KG1 (cell line): ENCODE measurements at places on chromosomes 2 and 18.

DNA sequence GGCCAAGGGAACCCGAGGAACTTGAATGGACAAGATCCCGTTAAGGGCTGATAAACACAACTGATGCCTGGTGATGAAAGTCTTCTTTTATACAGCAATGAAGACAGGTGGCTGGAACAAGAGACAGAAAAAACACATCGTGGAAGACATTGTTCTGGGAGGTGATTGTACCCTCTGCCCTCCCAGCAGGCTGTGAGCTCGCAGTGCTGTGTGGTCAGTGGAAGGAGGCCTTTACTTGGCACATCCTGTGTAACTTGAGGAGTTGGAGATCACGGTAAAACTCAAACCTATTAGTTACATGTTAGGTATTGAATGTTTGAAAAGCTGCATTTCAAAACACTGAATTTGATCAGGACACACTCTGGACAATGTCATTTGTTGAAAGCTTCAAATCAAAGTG is 249.9 kb upstream of the EPAS1 start:
- DNase-seq: no peak

DNA sequence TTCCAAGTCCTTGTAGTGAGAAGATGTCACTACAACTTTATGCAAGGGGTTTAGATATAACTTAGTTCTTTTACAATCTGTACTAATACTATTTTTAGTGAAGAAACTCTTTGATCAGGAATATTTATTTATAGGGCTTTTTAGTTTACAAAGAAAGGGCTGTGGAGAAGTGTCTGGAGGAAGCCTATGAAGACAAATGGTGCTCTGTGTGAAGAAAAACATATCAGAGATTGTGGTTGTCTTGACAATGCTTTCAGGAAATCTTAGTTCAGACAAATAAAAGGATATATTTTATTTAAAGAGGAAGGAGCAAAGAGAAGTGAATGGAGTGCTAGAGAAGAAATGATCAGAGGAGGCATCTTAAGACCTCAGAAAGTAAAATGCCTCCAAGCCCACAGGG is 824.9 kb downstream of the DCDC2C start:
- no peak for DNase-seq

- DNase-seq: no peak
Measured at GRCh38 chr2:82657106-82657505, 1802.0 kb downstream of the SUCLG1 start.

GRCh38 chr2:120423167-120423943 is 77.4 kb downstream of the INHBB start:
- no peak for DNase-seq
